Suppressor macrophage treated with lipopolysaccharide for 1 hour (primary cell): ENCODE measurements at places on chromosomes 12 and 14.

GRCh38 chr12:121957861-121958515 is 39.6 kb downstream of the CFAP251 start:
- no peak for DNase-seq

GRCh38 chr12:62581288-62582064 is 114.8 kb downstream of the MON2 start:
- DNase-seq = peak; percentile 53

DNA sequence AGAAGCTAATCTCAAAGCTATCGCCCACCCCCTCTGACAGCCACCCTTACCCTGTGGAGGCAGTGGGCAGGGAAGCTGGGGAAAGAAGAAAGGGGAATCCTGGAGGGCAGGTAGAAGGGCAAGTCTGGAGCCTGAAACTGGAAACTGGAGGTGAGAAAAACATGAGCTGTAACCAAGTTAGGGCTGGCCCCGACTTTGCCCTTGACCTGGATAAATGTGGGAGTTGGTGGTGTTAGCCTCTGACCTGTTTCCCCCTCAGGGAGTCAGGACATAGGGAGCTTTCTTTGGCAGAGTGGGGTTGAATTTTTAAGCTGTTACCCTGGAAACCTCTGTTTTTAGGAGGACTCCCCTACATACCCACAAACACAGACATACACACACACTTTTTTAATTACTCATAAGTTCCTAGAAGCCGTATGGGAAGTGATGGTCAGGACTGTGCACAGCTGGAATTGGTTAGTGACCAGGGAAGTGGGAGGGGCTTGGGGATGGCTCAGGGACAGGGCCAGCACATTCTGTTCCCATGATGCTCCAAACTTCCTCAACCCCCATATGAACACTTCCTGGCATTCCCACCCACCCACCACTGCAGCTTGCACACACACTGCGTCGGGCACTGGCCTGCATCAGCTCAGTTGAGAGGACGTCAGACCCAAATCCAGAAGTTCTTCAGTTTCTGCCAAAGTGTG is 5.0 kb upstream of the MMP19 start:
- DNase-seq = peak; percentile 98

- peak; percentile 11 for DNase-seq
These were observed 37.1 kb upstream of the SNX6 start for GRCh38 chr14:34667007-34667406.

DNA sequence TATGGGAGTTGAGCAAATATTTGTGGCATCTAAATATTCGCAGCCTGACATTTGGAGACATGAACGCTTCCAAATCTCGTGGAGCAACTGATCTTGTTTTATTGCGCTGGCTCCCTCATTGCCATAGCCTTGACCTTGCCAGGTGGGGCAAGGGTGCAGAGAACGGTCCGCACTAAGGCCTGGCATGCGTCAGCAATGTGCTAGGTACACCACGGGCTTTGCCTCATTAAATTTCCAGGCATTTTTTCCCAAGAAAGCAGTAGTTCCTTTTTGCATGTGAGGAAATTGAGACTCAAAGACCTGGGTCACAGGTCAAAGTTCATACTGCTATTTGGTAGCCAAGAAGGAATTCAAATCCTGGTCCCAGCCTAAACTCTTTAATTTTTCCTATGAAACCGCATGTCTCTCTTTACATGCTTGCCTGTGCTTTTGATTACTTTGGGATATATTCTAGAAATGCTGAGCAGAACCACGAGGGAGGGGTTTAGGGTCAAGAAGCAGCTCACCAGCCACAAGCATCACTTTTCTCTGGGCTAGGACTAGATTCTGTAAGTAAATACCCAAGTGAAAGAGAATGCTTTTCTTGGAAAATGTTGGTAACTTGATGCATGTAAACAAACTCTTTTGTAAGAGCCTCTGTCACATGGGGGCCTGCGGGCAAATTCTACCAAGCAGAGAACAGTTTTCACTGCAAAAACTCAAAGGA is 891.6 kb downstream of the VRK1 start:
- DNase-seq = no peak

DNA sequence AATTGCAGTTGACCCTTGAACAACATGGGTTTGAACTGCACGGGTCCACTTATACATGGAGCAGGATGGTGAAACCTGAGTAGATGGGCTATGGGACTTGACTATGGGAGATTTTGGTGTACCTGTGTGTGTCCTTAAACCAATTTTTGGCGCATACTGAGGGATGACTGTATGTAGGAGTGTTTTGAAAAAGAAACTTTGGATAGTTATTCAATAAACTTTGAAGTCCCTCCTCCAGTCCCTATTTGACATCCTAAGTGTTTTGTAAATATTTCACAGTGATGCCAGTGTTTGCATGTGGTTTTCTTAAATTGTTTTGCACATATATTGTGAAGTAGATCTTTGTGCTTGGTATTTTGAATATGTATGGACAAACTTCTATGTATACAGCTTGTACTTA is 12.4 kb downstream of the KTN1 start:
- DNase-seq = no peak

DNA sequence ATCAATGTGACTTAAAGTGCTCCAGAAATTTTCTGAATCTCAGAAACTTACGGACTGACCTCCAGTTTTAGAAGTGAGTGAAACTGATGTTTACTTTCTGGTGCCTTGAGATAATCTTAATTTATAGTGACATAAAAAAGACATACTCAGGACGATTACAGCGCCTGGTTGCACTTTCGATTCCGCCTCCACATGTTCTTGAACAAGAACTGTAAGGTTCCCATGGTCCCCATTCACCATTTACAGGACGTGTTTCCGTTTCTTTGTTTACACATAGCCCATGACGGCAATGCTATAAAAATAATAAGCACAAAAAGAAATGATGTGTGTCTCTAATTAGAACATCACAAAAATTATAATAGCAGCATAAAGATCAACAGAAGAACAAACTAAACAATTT is 98.2 kb downstream of the ADAMTS20 start:
- DNase-seq = no peak

- DNase-seq = no peak
These were observed 47.1 kb downstream of the SEC23A start for GRCh38 chr14:39055786-39056474.

GRCh38 chr12:103181366-103182152 is 224.1 kb downstream of the ASCL1 start:
- no peak for DNase-seq

- DNase-seq = no peak
These were observed 48.1 kb downstream of the ADCK1 start for GRCh38 chr14:77848031-77848430.

GRCh38 chr14:39107591-39107996 is 4.6 kb upstream of the SEC23A start:
- peak; percentile 35 for DNase-seq
